Cerebellar nuclear complex (tissue), 1 donor: ENCODE measurements at places on chromosomes 11 and 22.

GRCh38 chr11:38323961-38324761 lies 1726.1 kb upstream of the RAG2 start:
- DNase-seq = no peak

DNA sequence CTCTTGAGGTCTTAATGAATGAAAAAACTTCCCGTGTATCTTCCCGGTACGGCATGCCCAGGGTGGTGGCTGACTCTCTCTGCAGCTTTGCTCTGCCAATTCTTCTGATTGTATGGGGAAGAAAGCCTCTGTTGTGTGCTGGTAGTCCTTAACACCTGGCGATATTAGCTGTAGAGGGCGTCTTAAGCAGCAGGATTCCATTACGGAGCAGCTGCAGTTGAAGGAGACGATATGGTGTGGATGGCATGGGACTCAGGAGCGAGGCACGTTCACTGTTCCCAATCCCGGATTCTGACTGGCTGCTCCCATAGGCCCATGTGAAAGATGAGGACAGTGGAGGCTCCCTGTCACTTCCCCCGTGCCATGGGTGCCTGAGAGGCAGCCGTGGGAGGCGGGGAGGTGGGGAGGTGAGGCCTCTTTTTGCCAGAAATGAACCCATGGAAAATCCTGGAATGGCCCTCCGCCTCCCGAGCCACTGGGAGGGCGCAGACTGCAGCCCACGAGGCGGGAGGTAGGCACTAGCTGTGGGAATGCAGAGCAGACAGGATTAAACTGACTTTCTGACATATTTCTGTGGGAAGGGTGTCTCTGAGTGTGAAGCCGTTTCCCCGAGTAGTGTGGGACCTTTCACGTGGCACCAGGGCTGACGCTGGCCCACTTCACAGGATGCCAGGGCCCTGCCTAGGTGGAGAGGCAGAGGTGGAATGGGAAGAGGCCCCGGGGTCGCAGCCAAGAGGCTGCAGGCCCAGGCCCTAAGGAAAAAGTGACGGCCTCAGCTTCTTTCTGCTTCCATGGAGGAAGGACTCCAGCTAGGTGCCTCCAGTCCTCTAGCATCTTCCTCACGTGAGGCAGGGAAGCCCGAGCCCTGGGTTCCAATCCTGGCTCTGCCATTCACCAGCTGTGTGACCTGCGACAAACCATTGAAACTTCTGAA lies 121.4 kb upstream of the CD82 start:
- no peak for DNase-seq

- DNase-seq = no peak
Measured at GRCh38 chr22:40388231-40388630, 17.8 kb downstream of the SGSM3 start.

GRCh38 chr11:125935056-125935455 lies 10.8 kb upstream of the VSIG10L2 start:
- no peak for DNase-seq

DNA sequence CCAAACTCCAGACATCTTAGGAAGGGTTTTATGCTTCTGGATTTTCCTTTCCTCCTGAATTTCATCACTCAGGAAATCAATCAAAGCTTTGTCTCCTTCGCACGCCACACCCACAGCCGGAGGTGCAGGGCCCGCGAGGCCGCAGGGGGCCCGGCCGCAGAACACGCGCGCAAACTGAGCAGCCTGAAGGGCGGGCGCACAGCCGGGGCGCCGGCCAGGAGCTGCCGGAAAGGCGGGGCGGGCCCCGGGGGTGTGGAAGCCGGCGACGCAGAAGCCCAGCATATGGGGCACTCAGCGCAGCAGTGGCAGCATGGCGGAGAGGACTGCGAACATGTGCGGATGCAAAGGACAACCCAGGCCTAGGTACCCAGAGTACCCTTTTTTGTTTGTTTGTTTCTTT lies 33.1 kb upstream of the SPTBN2 start:
- no peak for DNase-seq

DNA sequence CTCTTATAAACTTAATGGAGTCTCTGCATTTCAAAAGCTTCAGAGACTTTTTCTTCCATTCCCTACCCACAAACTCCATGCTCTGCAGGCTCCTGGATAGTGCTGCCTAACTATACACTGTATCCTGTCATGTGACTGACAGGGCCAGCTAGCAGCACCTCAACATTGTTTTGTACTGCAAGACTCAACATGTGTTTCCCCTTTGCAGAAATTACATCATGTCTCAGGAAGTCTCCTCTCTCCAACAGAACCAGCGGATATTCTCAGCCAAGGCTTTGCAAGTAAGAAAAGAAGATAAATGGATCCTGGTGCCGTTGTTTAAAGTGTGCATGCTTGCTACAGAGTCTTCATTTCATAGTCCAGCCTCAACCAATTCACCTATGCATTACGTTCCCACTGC lies 164.0 kb upstream of the UBASH3B start:
- DNase-seq = no peak

DNA sequence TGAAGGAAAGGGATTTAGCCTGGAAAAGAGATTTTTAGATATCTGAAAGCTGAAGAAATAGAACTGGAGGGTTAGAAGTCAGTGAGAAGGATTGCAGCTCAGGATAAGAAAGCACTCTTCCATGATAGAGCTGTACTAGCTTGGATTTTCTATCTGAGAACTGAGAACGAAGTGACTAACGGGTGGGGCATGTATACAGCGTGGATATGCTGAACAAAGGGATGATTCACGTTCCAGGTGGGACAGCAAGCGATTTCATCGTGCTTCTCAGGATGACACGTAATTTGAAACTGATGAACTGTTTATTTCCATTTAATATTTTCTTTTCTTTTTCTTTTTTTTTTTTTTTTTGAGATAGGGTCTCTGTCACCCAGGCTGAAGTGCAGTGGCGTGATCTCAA lies 53.0 kb downstream of the GRAMD1B start:
- no peak for DNase-seq

- DNase-seq = no peak
Measured at GRCh38 chr11:57904376-57904775, 119.3 kb upstream of the OR9Q1 start.

- no peak for DNase-seq
Measured at GRCh38 chr11:10414181-10414580, 40.9 kb upstream of the AMPD3 start.

GRCh38 chr22:34278121-34278520 lies 357.8 kb upstream of the LARGE1 start:
- DNase-seq = no peak

DNA sequence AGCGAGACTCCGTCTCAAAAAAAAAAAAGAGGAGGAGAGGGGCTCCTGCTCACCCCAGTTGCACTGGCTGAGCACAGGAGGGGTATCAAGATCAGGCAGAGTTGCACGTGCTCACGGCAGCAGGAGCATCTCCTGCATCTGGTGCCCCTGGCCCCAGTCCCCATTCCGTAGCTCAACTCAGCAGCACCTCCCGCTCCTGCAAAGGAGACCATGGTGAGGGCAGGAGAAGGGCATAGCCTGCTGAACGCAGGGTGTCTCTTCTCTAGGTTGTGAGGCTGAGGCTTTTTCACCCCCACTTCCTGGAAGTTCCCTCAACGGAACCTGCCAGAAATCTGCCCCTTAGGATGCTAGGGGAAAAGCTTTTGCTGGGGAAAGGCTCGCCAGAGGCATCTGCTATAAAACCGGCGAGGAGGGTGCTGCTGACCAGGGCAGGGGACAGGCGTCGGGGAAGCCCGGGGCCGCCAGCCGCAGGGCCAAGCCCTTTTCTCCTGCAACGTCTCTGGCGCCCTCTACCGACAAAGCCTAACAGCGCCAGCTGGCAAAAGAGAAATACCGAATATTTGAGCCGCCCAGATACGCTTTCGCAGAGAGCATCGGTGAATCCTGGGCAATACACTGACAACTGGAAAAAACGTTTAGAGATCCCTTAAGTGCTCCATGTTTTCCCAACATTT lies 1.0 kb upstream of the PPP6R2 start:
- peak; percentile 63 for DNase-seq

DNA sequence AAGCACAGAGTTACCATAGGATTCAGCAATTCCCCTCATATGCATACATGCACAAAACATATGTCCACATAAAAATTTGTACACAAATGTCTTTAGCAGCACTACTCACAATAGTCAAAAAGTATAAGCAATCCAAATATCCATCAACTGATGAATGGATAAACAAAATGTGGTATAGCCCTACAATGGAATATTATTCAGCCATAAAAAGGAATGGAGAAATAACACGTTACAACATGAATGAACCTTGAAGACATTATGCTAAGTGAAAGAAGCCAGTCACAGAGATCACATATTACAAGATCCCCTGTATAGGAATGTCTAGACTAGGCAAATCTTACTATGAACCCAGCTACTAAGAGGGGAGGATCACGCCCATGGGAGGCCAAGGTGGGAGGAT lies 7.2 kb downstream of the PRR14L start:
- no peak for DNase-seq

- no peak for DNase-seq
Measured at GRCh38 chr11:61153593-61154095, 7.6 kb downstream of the VPS37C start.

DNA sequence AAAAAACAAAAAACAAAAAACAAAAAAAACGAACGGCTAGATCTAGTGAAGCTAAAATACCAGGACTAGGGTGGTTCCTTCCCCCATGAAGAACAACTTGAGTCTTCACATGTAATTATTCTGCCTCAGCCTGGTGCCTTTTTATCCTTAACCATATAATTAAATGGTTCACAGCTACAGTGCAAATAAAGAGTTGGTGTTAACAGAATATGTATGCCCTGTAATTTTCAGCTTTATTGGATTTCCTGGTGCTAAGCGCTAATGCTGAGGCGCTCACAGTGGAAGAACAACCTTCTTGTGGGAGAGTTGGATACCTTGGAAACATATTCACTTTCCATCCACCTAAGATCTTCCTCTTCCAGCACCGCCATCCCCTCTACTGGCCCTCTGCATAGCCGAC lies 158.5 kb upstream of the SORL1-AS1 start:
- DNase-seq = no peak

GRCh38 chr22:48849219-48849912 lies 978.3 kb downstream of the BRD1 start:
- DNase-seq = no peak

DNA sequence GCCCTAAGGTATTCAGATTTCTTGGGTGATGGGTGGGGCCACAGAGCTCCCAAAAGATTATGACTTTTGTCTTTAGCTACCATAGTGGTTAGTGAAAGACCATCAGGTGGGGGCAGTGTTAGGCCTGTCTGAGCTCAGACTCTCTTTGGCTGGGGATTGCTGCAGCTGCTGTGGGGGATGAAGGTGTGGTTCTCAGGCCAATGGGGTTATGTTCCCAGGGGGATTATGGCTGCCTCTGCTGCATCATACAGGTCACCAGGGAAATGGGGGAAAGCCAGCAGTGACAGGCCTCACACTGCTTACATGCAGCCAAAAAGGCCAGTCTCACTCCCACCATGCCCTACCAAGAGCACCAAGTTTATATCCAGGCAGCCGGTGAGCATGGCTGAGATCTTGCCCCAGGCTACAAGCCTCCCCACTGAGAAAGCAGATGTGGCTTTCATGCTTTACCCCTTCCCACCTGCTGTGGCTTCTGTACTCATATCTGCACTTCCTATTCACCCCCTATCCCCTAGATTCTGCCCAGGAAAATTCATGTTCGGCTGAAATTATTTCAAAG lies 24.8 kb downstream of the CNTF start:
- no peak for DNase-seq

GRCh38 chr11:111301004-111301841 lies 2.9 kb downstream of the POU2AF3 start:
- DNase-seq = no peak

- DNase-seq = no peak
Measured at GRCh38 chr22:17046566-17047348, 38.0 kb upstream of the IL17RA start.

DNA sequence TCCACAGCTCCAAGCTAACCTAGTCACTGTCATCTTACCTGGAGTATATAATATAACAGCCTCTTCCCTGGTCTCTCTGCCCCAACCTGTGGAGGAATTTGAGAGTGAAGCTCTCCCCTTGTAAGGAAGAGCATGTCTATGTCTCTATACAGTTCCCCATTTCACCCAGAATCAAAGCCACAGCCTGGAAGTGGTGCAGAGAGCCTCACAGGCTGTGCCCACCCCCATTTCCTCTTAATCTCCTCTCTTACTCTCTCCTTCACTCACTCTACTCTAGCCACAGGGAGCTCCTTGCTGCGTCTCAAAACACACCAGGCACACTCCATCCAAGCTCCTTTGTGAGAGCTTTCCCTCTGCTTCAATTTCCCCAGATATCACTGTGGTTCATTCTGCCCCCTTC lies 302.5 kb upstream of the ISX start:
- DNase-seq = no peak

GRCh38 chr11:93734427-93735222 lies 6.7 kb downstream of the TAF1D start:
- no peak for DNase-seq

- no peak for DNase-seq
Measured at GRCh38 chr22:22988150-22988549, 82.2 kb upstream of the GNAZ start.

- no peak for DNase-seq
Measured at GRCh38 chr11:92457250-92457649, 232.6 kb downstream of the FAT3 start.

DNA sequence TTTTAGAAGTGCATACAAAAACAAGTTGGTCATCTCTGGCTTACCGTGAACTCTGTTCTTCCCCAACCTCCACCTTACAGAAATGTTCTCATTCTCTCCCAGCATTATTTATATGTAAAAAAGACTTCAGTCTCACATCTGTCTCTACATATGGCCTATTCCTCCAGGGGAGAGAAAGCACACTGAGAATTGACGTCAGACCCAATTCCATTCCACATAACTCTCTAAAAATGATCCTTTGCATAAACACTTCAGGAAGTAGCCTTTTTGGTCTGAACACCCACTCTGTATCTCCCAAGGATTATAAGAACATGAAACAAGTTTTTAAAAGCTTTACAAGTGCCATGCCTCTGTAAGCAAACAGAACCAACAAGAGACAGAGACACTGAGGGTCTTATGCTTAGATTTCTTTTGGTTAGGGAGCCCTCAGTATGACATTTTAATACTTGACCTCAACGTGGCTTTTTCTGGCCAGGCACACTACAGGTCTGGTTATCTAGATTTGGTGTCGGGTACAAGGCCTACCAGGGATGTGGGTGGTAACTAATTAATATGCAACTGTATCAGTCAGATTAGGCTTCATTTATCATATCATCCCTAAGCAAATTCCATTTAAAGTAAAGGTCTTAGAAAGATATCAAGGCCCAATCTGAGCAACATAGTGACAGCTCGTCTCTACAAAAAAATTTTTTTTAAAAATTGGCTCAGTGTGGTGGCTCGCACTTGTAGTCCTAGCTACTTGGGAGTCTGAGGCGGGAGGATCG lies 48.5 kb upstream of the PPP2R1B start:
- no peak for DNase-seq

GRCh38 chr11:20760811-20761210 lies 91.4 kb downstream of the NELL1 start:
- DNase-seq = no peak

DNA sequence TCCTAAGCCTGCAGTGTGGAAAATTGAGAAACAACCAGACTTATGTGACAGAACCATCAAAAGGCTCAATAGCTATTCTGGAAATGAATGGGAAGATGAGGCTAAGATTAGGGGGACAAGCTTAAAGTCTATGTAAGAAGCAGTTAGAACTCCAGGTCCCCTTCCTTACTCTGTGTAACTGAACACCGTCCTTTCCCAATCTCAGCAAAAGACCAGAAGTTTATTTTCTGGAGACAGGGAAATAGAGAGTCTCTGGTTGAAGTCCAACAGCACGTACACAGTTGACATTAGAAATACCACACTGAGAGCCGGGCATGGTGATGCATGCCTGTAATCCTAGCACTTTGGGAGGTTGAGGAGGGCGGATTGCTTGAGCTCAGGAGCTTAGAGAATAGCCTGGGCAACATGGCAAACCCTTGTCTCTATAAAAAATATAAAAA lies 93.9 kb downstream of the CD44 start:
- DNase-seq = no peak

- DNase-seq = no peak
Measured at GRCh38 chr22:36928196-36928595, 14.8 kb downstream of the CSF2RB start.
